Body of pancreas (tissue), 4 donors: ENCODE measurements at places on chromosomes 3 and 15.

- DNase-seq: peak; percentile 62
Observed at GRCh38 chr3:47613722-47614121, 35.1 kb upstream of the CSPG5 start.

DNA sequence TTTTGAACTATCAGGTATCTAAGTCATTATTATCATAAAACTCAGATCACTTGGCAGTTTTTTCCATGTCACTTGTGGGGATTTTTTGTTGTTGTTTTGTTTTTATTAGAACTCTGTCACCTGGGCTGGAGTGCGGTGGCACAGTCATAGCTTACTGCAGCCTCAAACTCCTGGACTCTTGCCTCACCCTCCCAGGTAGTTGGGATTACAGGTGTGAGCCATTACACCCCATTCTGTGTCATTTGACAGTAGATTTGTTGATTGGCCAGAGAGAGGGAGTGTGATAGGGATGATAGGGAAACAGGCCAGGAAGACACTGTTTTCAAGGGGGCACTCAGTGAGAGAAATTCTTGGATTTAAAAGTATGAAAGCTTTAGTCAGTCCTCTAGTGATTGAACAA lies 54.7 kb upstream of the SCAANT1 start:
- no peak for DNase-seq

- DNase-seq: no peak
Observed at GRCh38 chr15:29334544-29334943, 64.9 kb upstream of the NSMCE3 start.

- DNase-seq: no peak
Observed at GRCh38 chr15:60072826-60073465, 68.8 kb downstream of the FOXB1 start.

DNA sequence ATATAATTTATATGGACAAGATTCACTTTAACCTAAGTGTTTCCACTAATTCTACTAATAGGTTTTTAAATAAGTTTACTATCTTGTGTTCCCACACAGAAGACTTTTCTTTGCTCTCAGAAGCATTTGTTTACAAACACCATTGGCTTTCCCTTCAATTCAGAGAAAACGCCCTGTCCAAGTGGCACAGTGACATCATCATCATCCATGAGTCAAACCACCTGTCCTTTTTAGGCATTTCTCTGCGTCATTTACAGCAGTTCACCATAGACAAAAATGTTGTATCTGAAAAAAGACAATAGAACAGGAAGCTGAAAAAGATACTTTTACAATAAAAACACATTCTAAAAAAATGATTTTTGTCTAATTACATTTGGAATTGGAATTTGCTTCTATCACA lies 9.3 kb upstream of the BCL2L10 start:
- no peak for DNase-seq

- DNase-seq: no peak
Observed at GRCh38 chr3:71984843-71985613, 200.1 kb upstream of the PROK2 start.

GRCh38 chr3:74021449-74021848 lies 396.7 kb upstream of the PDZRN3 start:
- no peak for DNase-seq

DNA sequence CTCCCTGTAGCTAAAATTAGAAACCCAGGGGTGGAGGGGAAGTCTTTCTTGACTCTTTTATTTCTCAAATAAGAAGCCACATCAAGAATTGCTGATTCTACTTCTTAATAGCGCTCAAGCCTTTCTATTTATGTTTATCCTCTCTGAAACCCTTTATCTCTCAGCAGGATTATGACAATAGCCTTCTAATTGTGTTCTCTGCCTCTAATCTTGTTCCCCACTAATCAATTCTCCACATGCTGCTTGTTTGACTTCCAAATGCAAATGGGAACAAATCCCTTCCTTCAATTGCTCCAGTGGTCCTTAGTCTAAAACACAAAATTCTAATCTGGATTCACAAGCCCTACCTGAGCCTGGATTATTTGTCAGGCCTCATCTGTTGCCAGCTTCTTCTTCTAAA lies 43.7 kb upstream of the CFAP20DC start:
- DNase-seq: no peak

- DNase-seq: peak; percentile 31
Observed at GRCh38 chr15:35047528-35047927, 37.6 kb downstream of the NANOGP8 start.

GRCh38 chr15:30921106-30921505 lies 17.4 kb downstream of the FAN1 start:
- DNase-seq: no peak

DNA sequence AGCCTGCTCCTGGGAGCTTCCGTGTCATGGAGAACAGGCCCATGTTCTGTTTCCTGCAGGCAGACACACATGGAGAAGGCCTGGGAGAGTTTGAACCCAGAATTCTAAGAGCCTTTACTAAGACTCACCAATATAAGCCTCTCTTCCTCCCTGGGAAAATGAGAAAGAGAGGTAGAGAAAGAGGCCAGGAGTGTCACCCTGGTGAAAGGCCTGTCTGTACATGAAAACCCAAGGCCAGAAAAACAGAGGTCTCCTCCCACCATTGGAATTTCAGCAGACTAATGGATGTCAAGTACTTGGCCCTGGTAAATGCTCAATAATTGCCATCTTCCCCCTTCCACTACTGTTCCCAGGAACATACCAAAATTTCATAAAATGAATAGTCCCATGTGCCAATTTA lies 117.6 kb downstream of the TOP2B start:
- DNase-seq: no peak

- DNase-seq: no peak
Observed at GRCh38 chr3:12294885-12295580, 6.2 kb downstream of the PPARG start.

DNA sequence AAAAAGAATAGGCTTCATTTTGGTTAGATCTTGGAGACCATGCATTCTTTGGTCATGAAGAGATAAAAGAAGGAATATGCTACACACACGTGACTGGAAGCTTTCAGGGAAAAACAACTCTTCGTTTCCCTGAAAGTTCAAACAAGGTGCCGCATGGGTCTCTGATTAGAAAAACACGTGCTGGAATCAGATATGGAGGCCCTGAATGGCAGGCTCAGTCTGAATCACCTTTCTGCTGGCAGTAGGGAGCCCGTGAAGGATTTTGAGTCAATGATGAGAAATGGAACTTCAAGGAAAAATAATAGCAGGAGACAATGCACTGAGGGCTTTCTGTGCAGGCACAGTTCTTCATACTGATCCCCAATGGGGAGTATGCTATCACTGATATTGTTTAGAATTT lies 99.8 kb upstream of the LRRN1 start:
- no peak for DNase-seq

- DNase-seq: no peak
Observed at GRCh38 chr3:16841904-16842271, 42.9 kb upstream of the PLCL2 start.

GRCh38 chr15:69253156-69253555 lies 45.6 kb upstream of the PAQR5 start:
- no peak for DNase-seq

- DNase-seq: no peak
Observed at GRCh38 chr3:85005946-85006345, 47.2 kb downstream of the CADM2 start.

DNA sequence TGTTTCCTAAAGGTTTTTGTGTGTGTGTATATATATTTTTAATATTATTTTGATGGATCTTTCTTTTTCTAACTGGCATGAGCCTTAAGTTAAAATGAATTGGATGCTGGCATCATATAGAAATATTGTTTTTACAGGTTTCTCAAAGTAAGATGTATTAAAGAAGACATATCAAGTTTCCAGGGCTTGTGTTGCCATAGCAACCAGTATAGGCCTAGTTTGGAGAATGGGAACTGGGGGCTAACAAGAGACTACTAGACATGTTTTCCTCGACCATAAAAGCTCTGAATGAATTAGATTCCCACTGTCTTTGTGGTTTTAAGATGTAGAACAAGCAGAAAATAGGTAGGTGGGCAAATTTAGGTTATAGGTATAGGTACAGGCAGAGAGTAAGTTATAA lies 771.4 kb downstream of the TUSC7 start:
- no peak for DNase-seq

- DNase-seq: no peak
Observed at GRCh38 chr15:94286583-94286982, 55.2 kb downstream of the MCTP2 start.

GRCh38 chr3:79926522-79926921 lies 158.7 kb upstream of the ROBO1 start:
- no peak for DNase-seq

- DNase-seq: no peak
Observed at GRCh38 chr3:69554576-69554975, 168.7 kb upstream of the FRMD4B start.

DNA sequence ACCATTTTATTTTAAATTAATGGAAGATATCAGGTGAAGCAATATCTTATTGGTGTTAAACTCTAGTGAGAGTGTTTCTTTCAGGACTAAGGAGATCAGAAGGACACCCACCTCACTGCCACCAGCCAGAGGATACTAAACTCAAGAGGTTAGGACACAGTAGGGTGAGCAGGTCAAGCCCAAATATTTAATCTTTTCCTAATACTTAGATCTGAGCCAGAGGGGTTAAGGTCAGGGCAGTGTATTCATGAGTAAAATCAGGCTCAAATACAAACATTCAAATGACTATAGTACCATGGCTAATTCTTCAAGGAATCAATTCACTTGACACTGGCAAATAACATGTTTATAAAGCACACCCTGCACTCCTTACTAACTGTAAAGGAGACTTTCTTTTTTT lies 65.0 kb upstream of the IP6K2 start:
- no peak for DNase-seq

DNA sequence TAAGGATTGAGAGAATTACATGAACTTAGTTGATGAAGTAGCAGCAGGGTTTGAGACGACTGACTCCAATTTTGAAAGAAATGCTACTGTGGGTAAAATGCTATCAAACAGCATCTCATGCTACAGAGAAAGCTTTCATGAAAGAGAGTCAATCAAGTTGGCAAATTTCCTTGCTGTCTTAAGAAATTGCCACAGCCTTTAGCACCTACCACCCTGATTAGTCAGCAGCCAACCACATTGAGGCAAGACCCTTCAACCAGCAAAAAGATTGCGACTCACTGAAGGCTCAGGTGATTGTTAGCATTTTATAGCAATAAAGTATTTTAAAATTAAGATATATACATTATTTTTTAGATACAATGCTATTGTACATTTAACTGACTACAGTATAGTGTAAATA lies 80.9 kb downstream of the RAP2B start:
- no peak for DNase-seq

- no peak for DNase-seq
Observed at GRCh38 chr3:64612082-64612860, 75.5 kb downstream of the ADAMTS9 start.

GRCh38 chr3:36494461-36495109 lies 114.3 kb downstream of the STAC start:
- DNase-seq: no peak

- DNase-seq: no peak
Observed at GRCh38 chr3:62558549-62559112, 185.3 kb upstream of the FEZF2 start.

- no peak for DNase-seq
Observed at GRCh38 chr3:41102053-41102556, 97.2 kb upstream of the CTNNB1 start.

DNA sequence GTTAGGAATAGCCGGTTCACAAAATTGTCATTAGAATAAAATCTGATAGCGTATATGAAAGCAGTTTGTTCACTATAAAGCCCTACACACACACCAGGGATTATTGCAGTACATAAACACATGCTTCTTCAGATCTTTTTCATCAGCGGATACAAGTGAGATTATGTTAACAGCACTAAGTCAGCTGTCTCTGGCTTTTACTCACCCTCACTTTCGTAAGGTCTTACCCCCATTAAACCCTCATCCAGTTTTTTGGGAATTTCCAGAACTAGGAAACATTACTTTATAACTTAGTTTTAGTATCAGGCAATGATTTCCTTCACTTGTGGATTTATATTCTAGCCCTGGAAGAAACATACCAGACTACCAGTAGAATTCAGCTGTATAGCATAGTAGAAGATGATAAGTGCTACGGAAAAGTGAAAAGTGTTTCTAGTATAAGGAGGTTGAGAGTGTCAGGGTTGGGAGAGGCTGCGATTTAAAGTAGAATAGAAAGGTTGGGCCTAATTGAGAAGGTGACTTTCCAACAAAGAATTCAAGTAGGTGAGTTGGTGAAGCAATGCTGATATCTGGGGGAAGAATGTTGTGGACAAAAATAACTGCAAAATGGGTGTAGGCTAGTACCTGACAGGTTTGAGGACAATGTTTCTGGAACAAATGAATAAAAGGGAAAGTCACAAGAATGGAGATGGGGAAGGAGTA lies 22.7 kb downstream of the TMEM207 start:
- no peak for DNase-seq

- no peak for DNase-seq
Observed at GRCh38 chr3:21879184-21879886, 128.3 kb upstream of the ZNF385D start.

DNA sequence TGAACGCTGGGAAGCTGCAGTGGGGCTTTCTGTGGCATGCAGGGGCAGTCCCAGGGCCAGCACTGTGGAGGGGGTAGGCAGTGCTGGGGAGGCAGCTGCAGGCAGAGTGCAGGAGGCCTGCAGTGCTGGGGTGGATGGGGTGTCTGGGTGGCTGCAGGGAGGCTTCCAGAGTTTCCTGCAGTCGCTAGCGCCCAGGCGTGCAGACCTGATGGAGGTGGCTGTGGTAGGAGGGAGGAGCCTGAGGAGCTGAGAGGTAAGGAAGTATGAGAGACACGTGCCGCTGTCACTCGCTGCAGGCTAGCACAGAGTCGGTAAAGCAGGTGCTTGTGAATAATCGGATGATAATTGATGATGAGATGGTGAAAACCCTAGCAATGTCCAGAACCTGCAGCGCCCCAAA lies 16.3 kb downstream of the SYNM start:
- no peak for DNase-seq

DNA sequence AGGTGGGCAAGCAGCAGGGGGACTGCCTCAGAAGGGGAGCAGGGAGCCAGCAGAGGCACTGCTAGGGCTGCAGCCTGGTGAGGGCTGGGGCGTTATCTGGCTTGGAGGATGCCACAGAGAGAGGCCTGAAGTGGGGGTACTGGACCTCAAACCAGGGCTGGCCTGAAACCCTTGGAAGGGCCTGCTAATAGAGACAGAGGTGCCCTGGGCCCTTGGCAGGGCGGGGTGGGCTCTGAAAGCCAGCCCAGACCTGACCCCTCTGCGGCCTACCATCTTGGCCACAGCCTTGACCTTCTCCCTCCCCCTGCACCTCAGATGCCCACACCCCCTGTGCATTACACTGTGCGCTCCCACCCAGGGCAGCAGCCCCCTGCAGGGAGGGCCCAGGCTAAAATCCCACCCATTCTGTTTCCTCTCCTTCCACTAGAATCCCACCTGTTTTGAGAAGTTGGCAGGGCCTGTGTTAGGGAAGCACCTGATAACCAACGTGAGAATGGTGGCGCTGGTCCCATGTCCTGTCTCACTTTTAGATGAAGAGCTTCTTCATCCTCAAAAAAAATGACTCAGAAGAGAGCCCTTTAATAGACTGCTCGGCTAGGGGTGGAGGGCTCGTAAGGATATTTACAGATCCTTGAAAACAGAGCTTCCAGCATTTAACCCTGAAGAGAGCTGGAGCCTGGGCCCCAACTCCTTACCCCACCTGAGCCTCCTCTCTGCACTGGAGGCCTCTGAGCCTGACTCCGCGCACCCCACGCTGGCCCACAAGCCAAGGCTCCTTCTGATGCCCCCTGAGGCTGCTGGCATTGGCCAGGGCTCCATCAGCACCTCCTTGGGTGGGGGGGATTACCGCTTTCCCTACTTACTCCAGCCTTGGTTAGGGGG lies 29.8 kb downstream of the LOXL1 start:
- DNase-seq: no peak

- DNase-seq: no peak
Observed at GRCh38 chr15:55468321-55468720, 39.7 kb downstream of the DNAAF4 start.

GRCh38 chr3:85162905-85163304 lies 204.1 kb downstream of the CADM2 start:
- DNase-seq: no peak
